ENCODE measurements at places on chromosomes 2 and 18.

DNA sequence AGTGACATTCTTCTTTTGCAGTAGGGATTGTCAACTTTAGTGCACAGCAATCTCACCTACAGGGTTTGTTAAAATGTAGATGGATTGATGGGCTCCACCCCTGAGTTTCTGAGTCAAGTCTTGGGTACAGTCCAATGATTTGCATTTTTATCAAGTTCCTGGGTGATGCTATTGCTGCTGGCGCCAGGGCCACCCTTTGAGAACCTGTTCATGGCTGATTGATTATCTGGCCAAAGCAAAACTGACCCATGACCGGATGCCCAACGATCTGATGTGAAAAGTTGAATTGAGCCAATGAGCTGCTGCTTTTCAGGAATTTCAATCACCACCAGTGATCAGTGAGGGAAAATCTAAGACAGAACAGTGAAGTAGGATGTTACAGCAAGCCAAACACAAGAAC lies 675.3 kb downstream of the TMEM182 start:
- no peak for DNase-seq

DNA sequence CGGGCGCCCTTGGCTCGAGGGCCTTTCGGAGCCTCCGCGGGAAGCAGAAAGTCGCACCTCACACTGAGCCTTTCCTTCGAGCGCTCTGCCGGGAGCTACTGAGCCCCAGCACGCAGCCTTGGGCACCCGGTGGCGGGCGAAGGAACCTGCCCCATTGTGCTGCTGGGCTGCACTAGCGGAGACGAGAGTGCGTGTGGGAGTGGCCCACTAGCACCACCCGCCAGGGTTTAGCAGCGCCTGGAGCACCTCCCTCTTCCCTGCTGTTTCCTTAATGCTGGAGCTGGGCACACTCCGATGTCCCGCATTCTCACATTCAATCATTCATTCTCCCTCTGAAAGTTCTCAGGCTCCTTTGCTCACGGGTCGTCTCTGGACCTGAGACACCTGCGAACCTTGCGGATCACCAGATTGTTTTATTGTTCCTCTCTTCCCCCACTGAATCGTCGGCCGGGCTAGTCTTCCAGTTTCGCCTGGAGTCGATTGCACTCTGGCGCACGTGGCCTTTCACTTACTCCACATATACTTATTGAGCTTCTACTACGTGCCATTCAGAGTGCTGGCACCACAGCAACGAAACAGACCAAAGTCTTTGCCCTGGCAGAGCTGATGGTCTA lies 8.5 kb upstream of the PAX3 start:
- no peak for DNase-seq

GRCh38 chr18:76668546-76668945 lies 153.8 kb upstream of the ZNF236 start:
- no peak for DNase-seq

GRCh38 chr2:74691929-74692328 lies 37.9 kb downstream of the SEMA4F start:
- DNase-seq = no peak

DNA sequence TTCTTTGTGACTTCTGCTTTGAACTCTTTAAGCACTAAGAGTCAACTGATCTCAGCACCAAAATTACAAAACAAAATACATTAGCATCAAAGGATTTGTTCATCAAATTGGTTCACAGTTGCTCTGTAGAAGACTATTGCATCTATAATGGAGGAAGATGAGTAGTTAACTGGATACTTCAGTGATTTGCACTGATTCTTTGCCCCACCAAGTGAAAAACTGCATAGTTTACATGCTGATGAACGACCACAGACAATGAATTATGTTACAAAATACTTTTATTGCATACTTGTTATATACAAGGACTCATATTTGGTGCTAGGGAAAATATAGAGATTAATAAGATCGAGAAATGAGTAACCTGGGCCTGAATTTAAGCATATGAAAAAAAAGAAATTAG lies 107.2 kb downstream of the SCG2 start:
- DNase-seq = no peak

DNA sequence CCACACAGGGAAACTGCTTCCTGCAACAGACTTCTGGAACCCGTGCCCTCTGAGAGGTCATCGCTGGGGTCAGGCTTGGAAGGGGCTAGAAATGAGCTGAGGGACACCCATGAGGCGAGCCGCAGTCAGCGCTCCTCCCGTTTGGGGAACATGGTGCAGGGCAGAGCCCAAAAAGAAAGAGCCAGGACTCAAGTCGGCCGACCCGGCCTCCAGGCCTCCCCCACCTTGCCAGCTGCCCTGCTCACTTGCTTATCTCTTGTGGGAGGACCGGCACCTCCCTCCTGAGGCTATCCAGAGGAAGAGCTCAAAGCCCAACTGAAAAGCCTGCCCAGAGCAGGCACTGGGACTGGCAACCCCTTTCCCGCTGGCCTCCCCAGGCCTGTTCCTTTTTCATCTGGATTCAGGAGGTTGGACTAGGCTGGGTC lies 43.6 kb downstream of the SCTR start:
- DNase-seq = no peak

DNA sequence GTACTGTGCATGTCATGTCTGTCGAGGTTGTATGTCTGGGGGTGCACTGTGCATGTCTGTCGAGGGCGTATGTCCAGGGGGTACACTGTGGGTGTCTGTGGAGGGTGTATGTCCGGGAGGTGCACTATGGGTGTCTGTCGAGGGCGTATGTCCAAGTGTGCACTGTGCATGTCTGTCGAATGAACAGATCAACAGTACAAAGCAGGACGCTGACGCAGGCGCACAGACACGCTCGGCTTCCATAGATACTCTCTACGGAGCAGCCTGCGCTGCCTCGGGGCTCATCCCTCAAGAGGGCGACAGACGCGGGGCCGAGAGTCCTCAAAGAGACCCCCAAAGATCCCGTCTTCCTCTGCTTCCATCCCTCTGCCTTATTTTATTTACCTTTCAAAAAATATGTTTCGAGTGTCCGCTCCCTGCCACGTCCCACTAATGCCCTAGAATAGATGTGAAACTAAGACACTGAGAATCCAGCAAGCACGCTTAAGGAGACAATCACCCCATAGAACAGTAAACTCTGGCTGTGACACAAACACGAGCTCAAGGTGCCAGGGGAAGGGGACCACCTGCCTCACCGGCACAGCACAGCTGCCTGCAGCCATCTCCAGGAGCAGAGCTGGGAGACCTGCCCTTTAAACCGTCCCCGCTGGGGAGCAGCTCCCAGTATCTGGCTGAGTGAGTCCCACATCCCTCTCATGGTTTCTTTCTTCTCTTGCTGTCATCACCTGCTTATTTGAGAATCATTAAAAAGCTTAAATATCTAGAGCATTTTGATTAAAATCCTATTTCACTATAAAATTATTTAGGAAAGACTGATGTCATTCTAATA lies 250.5 kb upstream of the MYT1L start:
- DNase-seq = no peak

- DNase-seq = no peak
These were observed 11.5 kb downstream of the ASAP2 start for GRCh38 chr2:9217838-9218770.

GRCh38 chr2:136215449-136215848 lies 97.5 kb upstream of the CXCR4 start:
- no peak for DNase-seq

GRCh38 chr18:1037776-1038175 lies 133.1 kb downstream of the ADCYAP1 start:
- DNase-seq = no peak

GRCh38 chr2:80126596-80127189 lies 177.9 kb downstream of the LRRTM1 start:
- DNase-seq = no peak

GRCh38 chr18:71287268-71287667 lies 998.4 kb downstream of the SOCS6 start:
- no peak for DNase-seq

GRCh38 chr2:137947728-137948336 lies 16.4 kb upstream of the HNMT start:
- no peak for DNase-seq

GRCh38 chr18:78611201-78611800 lies 368.3 kb upstream of the SALL3 start:
- no peak for DNase-seq

DNA sequence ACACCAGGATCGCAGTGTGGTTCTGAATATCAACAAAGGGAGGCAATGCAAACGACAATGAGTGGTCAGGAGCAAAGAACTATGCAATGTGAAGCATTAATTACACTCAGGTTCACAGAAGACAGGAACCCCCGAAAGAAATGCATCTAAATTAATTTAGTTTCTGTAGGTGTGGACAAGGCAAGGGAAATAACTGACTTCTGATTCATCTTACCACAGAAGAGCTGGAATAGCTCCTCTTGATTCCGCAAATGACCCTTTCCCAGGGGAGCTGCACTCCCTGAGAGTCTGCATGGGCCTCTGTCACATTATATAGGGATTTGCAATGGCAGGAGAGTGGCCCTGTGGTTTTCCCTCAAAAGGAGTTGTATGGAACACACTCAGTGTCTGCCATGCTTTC lies 263.9 kb upstream of the APCDD1 start:
- DNase-seq = no peak

GRCh38 chr2:177753682-177754491 lies 318.7 kb downstream of the PDE11A start:
- DNase-seq = no peak

GRCh38 chr2:23505984-23506380 lies 121.0 kb downstream of the KLHL29 start:
- DNase-seq = no peak
